Psoas muscle (tissue), 8 donors: ENCODE measurements at places on chromosomes 5 and 9. TPM values are rescaled to one million over a fixed set of nuclear protein-coding genes. Genes with fewer than 3 reads are reported as not detected.

DNA sequence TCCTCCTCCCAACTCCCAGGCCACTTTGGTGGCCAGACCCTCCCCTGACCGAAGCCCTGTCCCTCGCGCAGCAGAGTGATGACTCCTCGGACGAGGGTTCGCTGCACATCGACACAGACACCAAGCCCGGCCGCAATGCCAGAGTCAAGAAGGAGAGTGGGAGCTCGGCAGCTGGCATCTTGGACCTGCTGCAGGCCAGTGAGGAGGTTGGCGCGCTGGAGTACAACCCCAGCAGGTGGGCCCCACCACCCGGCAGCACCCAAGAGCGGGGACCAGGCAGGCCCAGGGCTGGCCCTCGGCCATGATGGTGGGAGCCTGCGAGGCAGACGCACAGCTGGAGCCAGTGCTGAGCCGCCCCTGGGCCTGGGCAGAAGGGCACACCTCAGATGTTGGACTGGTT, 90.6 kb downstream of the PHF2 start:
- no peak overlapping the region for H3K4me3 ChIP-seq
- peaks cover 55% of the 10 kb centered on the region for H3K36me3 ChIP-seq
- peak; percentile 13 for DNase-seq
- H3K27me3 ChIP-seq = no peaks in the 10 kb centered on the region
- no peak overlapping the region for H3K27ac ChIP-seq

DNA sequence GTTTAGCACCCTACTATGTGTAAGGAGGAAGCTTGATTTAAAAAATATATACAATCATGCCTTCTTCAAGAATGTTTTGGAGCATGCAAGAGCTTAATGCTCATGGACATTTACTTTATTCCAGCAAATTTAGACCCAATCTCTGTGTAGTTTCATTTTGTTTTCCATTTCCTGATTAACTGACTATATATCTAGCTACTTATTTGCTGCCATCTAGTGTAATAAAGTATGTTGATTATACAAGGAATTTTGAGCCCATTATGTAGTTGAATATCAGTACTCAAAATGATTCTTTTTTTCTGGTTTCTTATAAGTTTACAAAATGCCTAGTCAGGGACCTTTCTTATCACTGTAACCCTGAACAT, 100.0 kb upstream of the CCDC152 start:
- H3K27ac ChIP-seq = no peak overlapping the region
- H3K4me1 ChIP-seq = peaks cover 44% of the 10 kb centered on the region
- DNase-seq = no peak
- H3K36me3 ChIP-seq = no peaks in the 10 kb centered on the region
- H3K4me3 ChIP-seq = peak overlapping the region; percentile 1

DNA sequence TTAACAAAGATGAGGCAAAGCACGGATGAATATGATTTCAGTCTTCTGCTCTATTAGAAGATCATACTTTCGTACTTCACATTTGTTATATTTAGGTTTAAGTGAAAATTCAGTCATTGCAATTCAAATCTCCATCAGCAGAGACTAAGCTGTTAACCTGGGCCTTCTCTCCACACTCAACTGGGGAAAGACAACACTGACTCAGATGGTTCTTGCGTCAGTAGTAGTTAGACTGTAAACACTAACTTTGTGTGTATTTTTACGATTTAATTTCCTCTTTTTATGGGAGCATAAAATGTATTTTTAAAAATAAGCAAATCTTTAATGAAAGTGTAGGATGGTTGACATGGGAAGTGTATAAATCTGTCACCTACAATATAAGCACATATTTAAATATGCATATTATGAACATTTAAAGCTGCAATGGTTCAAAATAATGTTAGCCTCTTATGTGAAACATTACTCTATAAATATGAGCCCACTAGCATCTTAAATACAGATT, 42.7 kb upstream of the ZNF608 start:
- DNase-seq = no peak
- H3K4me1 ChIP-seq = no peaks in the 10 kb centered on the region
- H3K27ac ChIP-seq = no peak overlapping the region
- no peak overlapping the region for H3K4me3 ChIP-seq
- H3K36me3 ChIP-seq = no peaks in the 10 kb centered on the region

DNA sequence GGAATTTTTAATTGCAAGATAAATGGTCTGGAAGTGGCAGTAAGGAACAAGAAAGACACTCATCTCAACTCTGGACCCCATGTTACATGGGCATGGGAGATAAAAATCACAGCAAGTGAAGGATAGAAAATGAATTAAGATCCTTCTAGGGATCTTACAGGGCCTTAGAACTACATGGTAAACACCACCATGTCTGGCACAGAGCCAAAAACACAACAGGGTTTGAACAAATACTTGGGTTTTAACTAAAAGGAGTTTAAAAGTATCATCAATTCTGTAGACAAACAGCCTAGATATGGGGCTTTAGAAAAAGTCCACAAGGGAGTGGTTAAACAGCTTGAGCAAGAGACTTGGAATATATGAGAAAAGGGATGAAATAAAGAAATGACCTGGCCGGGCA, 366.4 kb downstream of the ARL15 start:
- H3K36me3 ChIP-seq = no peaks in the 10 kb centered on the region
- H3K27ac ChIP-seq = no peak overlapping the region
- no peaks in the 10 kb centered on the region for H3K27me3 ChIP-seq
- DNase-seq = no peak

GRCh38 chr5:8848997-8849594, 696.8 kb downstream of the SEMA5A start:
- H3K27me3 ChIP-seq = no peaks in the 10 kb centered on the region
- H3K27ac ChIP-seq = no peak overlapping the region
- H3K4me1 ChIP-seq = no peaks in the 10 kb centered on the region
- no peak for DNase-seq
- H3K4me3 ChIP-seq = no peak overlapping the region
- no peaks in the 10 kb centered on the region for H3K36me3 ChIP-seq

DNA sequence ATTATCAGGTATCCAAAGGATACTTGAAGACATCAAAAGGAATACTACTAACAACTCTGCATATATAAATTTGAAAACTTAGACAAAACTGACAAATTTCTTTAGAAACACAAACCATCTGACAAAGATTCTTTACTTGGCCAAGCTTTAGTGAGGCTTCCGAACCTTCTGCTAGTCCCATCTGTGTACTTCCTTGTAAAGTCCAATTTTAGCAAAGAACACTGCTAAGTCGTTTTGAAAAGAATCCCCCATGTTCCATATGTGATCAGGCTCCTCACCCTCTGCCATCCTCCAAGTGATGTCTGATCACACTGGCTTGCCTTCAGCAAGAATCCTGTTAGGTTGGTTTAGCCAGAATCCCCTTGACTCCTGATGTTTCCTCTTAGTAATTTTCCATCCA, 150.0 kb upstream of the ACO1 start:
- H3K4me1 ChIP-seq = no peaks in the 10 kb centered on the region
- H3K36me3 ChIP-seq = no peaks in the 10 kb centered on the region
- H3K4me3 ChIP-seq = no peak overlapping the region
- no peak overlapping the region for H3K27ac ChIP-seq
- H3K27me3 ChIP-seq = no peaks in the 10 kb centered on the region

DNA sequence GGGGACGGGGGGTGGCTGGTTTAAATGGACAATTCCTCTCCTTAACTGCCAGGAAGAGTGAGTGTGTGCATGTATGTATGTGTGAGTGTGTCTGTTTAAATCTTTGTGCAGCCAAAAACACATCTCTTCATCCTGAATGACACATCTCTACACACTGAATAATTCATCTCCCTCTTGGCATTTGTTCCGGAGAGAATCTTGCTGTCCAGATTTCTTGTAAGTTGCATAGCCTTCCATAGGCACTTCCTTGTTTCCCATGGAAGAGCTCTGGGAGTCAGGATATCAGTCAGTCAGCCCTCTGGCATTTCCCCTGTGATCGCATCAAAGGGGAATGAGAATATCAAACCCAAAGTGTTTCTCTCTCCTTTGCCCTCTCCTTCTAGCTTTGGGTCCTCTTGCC, 74.7 kb downstream of the WWC1 start:
- no peaks in the 10 kb centered on the region for H3K4me1 ChIP-seq
- H3K27ac ChIP-seq = no peak overlapping the region
- no peaks in the 10 kb centered on the region for H3K36me3 ChIP-seq
- DNase-seq = no peak
- no peaks in the 10 kb centered on the region for H3K27me3 ChIP-seq

GRCh38 chr5:82466986-82467561, 188.9 kb upstream of the RPS23 start:
- peak overlapping the region; percentile 29 for H3K4me3 ChIP-seq
- H3K27me3 ChIP-seq = no peaks in the 10 kb centered on the region
- H3K36me3 ChIP-seq = no peaks in the 10 kb centered on the region
- no peak overlapping the region for H3K27ac ChIP-seq

- H3K4me1 ChIP-seq = no peaks in the 10 kb centered on the region
- H3K27me3 ChIP-seq = no peaks in the 10 kb centered on the region
- no peak for DNase-seq
- H3K27ac ChIP-seq = no peak overlapping the region
- H3K36me3 ChIP-seq = no peaks in the 10 kb centered on the region
- no peak overlapping the region for H3K4me3 ChIP-seq
These were observed 202.0 kb upstream of the CDH6 start for GRCh38 chr5:30991462-30991861.

DNA sequence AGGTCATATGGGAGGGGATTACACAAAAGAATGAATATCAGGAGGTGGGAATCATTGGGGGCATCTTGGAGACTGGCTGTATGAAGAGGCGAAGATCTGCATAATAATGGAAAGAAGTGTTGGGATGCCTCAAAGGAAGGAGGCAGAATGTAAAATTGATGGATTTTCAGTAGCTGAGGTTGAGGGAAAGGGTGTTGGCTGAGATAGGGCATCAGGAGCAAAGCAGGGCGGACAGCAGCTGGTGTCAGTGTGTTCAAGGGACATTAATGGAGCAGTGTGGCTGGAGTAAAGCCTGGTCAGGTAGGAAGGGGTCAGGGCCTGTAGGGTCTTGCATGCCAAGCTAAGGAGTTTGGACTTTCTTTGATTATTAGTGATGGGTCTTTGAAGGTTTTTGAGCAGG, 65.2 kb upstream of the TNFAIP8 start:
- DNase-seq = no peak
- H3K36me3 ChIP-seq = no peaks in the 10 kb centered on the region
- no peak overlapping the region for H3K27ac ChIP-seq

GRCh38 chr5:134460551-134460950, 48.9 kb upstream of the CDKN2AIPNL start:
- no peak for DNase-seq
- peaks cover 44% of the 10 kb centered on the region for H3K4me1 ChIP-seq
- no peaks in the 10 kb centered on the region for H3K27me3 ChIP-seq
- H3K36me3 ChIP-seq = no peaks in the 10 kb centered on the region
- H3K27ac ChIP-seq = peak overlapping the region; percentile 16

GRCh38 chr5:141493500-141494422, 4.9 kb downstream of the PCDHGC5 start:
- no peak overlapping the region for H3K4me3 ChIP-seq
- H3K27me3 ChIP-seq = no peaks in the 10 kb centered on the region
- H3K27ac ChIP-seq = no peak overlapping the region
- no peaks in the 10 kb centered on the region for H3K36me3 ChIP-seq
- no peak for DNase-seq

DNA sequence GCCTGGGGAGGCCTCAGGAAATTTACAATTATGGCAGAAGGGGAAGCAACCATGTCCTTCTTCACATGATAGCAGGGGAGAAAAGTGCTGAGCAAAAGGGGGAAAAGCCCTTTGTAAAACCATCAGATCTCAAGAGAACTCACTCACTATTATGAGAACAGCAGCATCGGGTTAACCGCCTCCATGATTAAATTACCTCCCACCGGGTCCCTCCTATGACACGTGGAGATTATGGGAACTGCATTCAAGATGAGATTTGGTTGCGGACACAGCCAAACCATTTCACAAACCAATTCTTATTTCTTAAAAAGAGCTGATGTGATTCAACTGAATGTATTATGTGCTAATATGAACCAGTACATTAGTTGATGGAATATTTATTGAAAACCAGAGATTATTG, 63.9 kb downstream of the PARP8 start:
- H3K4me3 ChIP-seq = no peak overlapping the region
- H3K36me3 ChIP-seq = no peaks in the 10 kb centered on the region
- no peak for DNase-seq
- no peaks in the 10 kb centered on the region for H3K27me3 ChIP-seq
- no peak overlapping the region for H3K27ac ChIP-seq

Gene SMIM33
- total RNA-seq = not detected

Gene FAM78A
- 11.9 TPM for total RNA-seq

Gene STK32A
- total RNA-seq = 2.6 TPM
